Activated T-helper 1 cell treated with anti-CD3 and anti-CD28 coated beads, Interleukin-2, amount 50 U/mL, for 16 hours (primary cell): ENCODE measurements at places on chromosomes 2 and 18.

- DNase-seq: no peak
Observed at GRCh38 chr18:35019933-35020332, 21.3 kb upstream of the MAPRE2 start.

GRCh38 chr18:8319798-8320489, 289.3 kb upstream of the RAB12 start:
- DNase-seq: no peak

- no peak for DNase-seq
Observed at GRCh38 chr2:24104906-24105305, 18.2 kb downstream of the PFN4 start.

DNA sequence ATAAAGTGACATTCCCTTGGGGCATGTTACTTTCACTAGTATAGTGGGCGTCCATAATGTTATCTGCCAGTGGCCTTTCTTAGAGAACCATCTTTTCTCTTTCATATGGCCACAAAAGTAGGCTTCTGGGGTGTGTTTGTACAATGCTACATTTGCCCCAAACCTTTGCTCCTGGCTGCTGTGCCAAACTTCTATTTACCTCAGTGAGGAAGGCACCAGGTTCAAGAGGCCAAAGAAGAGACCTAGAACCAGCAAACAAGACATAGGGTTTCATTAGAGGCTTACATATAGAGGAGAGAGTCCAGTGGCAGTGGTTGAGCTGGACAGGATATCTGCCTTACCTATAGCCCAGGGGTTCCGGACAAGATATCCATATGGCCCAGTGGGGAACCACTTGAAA, 48.5 kb downstream of the CPO start:
- DNase-seq: no peak

DNA sequence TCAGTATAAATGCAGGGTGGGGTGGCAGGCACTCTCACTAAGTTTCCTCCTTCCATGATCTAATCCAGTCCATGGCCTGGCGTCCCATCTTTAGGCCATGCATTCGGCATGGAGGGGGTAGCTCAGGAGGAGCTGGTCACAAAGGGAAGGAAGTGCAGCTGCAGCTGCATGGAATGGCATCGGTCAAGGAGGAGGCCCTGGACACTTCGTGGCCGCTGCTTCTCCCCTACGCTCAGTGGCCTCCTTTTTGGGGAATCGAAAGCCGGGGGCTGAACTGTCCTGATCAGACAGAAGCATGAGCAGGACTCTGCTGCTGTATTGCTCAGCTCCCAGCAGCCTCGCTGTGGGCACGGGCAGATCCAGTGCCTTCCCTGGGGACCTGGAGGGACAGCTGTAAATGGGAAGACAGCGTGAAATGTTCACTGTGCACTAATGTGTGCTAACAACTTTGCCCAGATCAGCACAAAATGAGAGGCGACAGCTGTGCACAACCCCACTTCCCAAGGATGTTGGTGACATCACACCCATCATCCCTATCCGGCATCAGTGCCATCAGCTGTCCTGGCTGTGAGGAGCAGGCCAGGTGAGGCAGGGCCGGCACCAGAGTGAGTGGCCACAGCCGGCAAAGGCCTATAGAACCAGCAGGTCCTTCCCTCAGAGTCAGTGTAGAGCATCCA, 520.1 kb upstream of the RAB6C start:
- DNase-seq: no peak

DNA sequence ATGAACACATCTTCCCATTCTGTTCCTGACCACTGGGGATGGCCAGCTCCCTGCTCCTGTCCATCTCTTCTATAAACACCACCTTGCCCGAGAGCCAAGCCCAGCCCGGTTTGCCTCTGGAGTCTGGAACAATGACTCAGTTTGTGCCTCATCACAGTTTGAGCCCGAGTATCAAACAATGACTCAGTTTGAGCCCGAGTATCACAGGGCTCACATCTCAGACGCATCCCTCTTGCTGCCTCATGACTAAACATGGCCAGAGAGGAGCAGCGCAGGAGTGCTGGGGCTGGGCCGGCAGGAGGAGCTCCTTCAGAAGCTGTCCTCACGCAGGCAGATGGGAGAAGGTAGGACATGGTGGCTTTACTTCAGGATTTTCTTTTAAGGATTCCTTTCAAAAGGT, 68.7 kb downstream of the PXDN start:
- DNase-seq: no peak
